ENCODE measurements at places on chromosomes 12 and 14. TPM values are rescaled to one million over a fixed set of nuclear protein-coding genes. Genes with fewer than 3 reads are reported as not detected.
A peak's percentile ranks its signal among the peaks of the same experiment; 100 is the strongest.

- peaks cover 8% of the 10 kb centered on the region for H3K4me1 ChIP-seq
- H3K4me3 ChIP-seq = no peak overlapping the region
- peaks cover 4% of the 10 kb centered on the region for H3K27me3 ChIP-seq
- no peak overlapping the region for H3K27ac ChIP-seq
- DNase-seq = no peak
Observed at GRCh38 chr12:124696693-124697476, 129.5 kb upstream of the NCOR2 start.

- no peak for DNase-seq
- no peaks in the 10 kb centered on the region for H3K36me3 ChIP-seq
- H3K4me1 ChIP-seq = no peaks in the 10 kb centered on the region
- no peak overlapping the region for H3K27ac ChIP-seq
- H3K27me3 ChIP-seq = peaks cover 2% of the 10 kb centered on the region
Observed at GRCh38 chr12:105559310-105559709, 228.8 kb downstream of the C12orf75 start.

Gene RNU4-1
- total RNA-seq = 1,201 TPM

DNA sequence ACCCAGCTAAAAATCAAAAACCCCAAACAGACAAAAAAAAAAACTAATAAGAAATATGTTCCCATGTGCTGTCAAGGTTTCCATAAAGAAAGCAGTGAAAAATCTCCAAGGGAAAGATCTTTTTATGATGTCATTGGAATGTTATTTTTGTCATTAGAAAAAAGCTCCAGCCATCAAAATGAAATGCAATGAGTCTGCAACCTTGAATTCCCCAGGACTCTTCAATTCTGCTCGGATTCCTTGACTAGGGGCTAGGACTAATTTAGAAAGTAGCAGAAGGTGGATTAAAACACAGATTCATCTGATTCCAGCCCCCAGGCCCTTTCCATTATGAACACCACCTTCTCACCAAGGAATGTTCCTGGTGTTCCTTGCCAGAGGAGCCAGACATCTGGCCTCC is 6.0 kb upstream of the PCNX1 start:
- peak overlapping the region; percentile 48 for H3K27ac ChIP-seq
- peaks cover 2% of the 10 kb centered on the region for H3K27me3 ChIP-seq
- no peaks in the 10 kb centered on the region for H3K36me3 ChIP-seq
- DNase-seq = no peak
- peaks cover 53% of the 10 kb centered on the region for H3K4me1 ChIP-seq
- H3K4me3 ChIP-seq = no peak overlapping the region

DNA sequence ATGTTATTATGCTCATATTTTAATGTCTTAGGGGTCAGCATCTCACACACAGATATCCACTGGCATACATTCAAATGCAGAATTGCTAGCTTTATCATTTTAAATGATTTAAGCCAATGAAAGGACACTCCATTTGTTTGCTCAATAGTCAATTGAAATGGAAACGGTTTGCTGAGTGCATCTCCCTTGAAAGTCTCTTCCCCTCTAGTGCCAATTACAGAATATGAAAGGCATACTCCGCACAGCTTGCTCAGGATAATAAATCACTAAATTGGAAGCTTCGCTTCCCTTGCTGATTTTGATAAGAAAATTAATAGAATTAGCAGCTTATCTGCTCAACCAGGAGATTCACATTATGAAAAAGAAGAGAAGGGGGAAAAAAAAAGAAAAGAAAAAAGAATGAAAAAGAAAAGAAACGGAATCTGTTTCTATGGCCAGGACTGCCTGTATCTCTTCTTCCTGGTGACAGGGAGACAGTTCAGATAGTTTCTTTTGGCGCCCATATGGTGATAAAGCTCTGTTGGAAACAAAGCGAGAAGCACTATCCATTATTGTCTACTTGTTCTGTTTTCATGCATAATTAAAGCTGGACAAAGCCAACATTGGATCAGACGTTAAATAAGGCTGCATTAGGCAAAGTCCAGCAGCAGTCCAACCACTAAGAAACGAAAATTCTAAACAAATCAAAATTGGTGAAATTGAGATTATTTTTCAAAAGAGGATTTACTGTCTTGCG is 225.0 kb downstream of the GXYLT1 start:
- no peak for DNase-seq
- H3K27ac ChIP-seq = no peak overlapping the region
- no peaks in the 10 kb centered on the region for H3K36me3 ChIP-seq
- peaks cover 7% of the 10 kb centered on the region for H3K27me3 ChIP-seq

Gene KRT7
- total RNA-seq = 3.5 TPM

- no peaks in the 10 kb centered on the region for H3K36me3 ChIP-seq
- H3K27ac ChIP-seq = no peak overlapping the region
- no peaks in the 10 kb centered on the region for H3K27me3 ChIP-seq
Observed at GRCh38 chr14:90700933-90701776, 115.1 kb downstream of the TTC7B start.

DNA sequence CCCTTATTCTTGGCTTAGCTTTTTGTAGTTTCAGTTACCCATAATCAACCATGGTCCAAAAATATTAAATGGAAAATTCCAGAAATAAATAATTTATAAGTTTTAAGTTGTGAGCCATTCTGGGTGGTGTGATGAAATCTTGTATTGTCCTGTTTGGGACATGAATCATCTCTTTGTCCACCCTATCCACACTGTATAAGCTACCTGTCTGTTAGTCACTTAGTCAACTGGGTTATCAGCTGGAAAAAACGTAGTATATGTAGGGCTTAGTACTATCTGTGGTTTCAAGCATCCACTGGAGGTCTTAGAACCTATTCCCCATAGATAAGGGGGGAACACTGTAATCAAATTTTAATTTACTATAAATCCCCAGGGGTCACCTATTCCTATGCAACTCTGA is 52.7 kb downstream of the NKX2-1 start:
- no peak overlapping the region for H3K27ac ChIP-seq
- no peak for DNase-seq
- H3K36me3 ChIP-seq = no peaks in the 10 kb centered on the region
- H3K27me3 ChIP-seq = peaks cover 8% of the 10 kb centered on the region
- H3K4me1 ChIP-seq = no peaks in the 10 kb centered on the region

DNA sequence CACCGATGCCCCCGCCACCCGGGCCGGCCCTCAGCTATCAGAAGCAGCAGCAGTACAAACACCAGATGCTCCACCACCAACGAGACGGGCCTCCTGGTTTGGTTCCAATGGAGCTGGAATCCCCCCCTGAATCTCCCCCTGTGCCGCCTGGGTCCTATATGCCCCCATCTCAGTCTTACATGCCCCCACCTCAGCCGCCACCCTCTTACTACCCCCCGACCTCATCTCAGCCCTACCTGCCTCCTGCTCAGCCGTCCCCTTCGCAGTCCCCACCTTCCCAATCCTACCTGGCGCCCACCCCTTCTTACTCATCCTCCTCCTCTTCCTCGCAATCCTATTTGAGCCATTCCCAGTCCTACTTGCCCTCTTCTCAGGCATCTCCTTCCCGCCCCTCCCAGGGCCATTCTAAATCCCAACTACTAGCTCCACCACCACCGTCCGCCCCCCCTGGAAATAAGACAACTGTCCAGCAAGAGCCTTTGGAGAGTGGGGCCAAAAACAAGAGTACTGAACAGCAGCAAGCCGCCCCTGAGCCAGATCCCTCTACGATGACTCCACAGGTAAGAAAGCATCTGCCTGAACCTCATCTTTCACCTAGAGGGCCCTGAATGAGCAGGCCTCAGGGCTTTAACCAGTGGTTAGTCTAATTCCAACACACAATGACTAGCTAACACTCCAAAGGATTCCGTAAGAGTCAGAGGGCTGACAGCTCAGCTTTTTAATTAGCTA is 851 bp downstream of the YLPM1 start:
- H3K27ac ChIP-seq = peak overlapping the region; percentile 87
- H3K4me3 ChIP-seq = peak overlapping the region; percentile 94
- peaks cover 50% of the 10 kb centered on the region for H3K4me1 ChIP-seq
- H3K27me3 ChIP-seq = no peaks in the 10 kb centered on the region
- H3K36me3 ChIP-seq = peaks cover 21% of the 10 kb centered on the region
- peak; percentile 49 for DNase-seq

GRCh38 chr12:94207849-94208621 is 59.7 kb downstream of the PLXNC1 start:
- H3K27ac ChIP-seq = peak overlapping the region; percentile 97
- peaks cover 60% of the 10 kb centered on the region for H3K4me1 ChIP-seq
- peak; percentile 70 for DNase-seq
- peaks cover 1% of the 10 kb centered on the region for H3K36me3 ChIP-seq
- H3K27me3 ChIP-seq = no peaks in the 10 kb centered on the region
- peak overlapping the region; percentile 71 for H3K4me3 ChIP-seq

DNA sequence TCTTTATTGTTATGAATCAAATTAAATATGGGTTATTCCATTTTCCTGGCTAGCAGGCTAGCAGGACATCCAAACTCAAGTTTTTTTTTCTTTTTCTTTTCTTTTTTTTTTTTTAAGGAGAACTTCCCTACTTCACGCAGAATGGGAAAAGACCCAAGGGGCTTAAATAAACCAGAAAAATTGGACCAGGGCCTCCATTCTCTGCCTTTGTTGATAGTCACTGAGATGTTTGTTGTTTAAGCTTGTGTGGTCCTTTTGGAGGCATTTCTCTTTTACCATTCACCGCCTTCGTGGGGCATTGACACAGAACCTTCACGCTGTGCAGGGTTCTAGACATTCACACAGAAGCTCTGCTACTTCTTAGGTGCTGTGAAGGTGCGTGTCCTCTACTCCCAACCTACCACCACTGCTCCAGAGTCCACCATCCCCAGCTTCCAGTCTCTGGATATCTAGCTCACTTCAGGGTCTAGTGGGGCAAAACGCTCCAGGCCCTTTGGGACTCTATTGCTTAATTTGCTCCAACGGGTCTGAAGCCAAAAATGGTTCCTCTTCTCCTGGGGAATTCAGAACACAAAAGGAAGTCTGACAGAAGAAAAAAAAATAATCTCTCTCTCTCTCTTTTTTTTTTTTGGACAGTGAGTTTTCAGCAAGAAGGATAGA is 301.3 kb downstream of the AEBP2 start:
- no peaks in the 10 kb centered on the region for H3K36me3 ChIP-seq
- no peak for DNase-seq
- H3K4me3 ChIP-seq = no peak overlapping the region
- H3K27ac ChIP-seq = no peak overlapping the region
- H3K27me3 ChIP-seq = peaks cover 1% of the 10 kb centered on the region

Gene DNAJC22
- 0.10 TPM for total RNA-seq

Gene NKX2-1
- not detected for total RNA-seq

- H3K4me3 ChIP-seq = no peak overlapping the region
- H3K36me3 ChIP-seq = no peaks in the 10 kb centered on the region
- no peak for DNase-seq
- no peak overlapping the region for H3K27ac ChIP-seq
Observed at GRCh38 chr14:72554994-72555608, 338.8 kb downstream of the DPF3 start.
